ENCODE measurements at places on chromosomes 6 and 20.

- peak; percentile 59 for DNase-seq
Observed at GRCh38 chr6:161261325-161261724, 12.5 kb downstream of the AGPAT4 start.

- no peak for DNase-seq
Observed at GRCh38 chr6:69337311-69337710, 459.5 kb downstream of the LMBRD1 start.

GRCh38 chr20:33130568-33131061 is 37.3 kb upstream of the BPIFA2 start:
- DNase-seq, result no peak

DNA sequence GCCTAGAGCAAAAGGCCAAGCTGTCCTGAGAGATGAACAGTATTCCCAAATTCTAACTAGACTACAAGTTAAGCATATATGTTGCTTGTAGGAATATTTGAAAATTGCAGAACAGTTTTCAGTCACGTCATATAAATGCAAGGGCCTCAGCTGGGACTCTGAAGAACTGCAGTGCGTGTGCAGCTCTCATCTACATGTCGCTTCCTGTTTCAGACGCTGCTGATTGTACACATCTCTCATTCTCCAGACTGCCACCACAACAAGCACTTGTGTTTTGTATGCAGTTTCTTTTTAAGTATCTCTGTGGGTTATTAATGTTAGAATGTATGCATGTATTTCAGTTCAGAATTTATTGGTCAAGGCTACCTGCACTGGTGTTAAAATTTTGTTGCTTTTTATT is 119.7 kb downstream of the MAP3K4 start:
- DNase-seq, result no peak

- no peak for DNase-seq
Observed at GRCh38 chr6:111782887-111783466, 90.3 kb downstream of the FYN start.

GRCh38 chr20:23335521-23335920 is 15.1 kb upstream of the NXT1 start:
- DNase-seq, result no peak

DNA sequence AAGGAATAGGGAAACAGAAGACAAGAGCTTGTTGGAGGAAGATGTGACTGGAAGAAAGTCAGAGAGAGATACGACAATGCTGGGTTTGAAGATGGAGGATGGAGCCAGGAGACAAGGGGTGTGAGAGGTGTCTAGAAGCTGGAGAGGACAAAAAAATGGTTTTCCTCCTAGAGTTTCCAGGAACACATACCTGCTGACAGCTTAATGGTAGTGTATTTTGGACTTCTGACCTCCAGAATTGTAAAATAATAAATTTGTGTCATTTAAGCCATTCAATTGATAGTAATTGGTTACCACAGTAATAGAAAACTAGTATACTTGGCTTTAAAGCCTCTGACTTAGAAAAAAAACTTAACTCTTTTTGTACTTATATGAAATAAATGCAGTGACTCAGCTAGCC is 3.6 kb downstream of the AIG1 start:
- DNase-seq, result no peak

GRCh38 chr6:119240257-119241110 is 109.1 kb downstream of the MAN1A1 start:
- DNase-seq, result no peak

DNA sequence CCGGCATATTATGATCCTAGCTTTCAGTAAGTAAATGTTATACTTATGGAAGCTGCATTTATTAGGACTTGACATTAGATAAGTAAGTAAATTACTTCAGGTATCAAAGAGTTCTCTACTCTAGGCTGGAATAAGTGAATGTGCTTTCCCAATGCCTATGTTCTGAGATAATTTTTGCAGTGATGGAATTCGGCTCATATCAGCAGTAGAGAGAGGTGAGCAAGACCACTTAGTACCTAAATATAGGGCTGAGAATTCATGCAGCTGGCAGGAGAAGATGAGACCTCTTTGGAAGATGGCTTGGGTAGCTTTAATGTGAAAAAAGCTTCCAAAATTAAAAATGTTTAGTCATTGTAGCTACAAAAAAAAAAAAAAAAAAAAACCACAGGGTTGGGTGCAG is 13.3 kb upstream of the BEND3 start:
- no peak for DNase-seq

GRCh38 chr6:105537981-105538578 is 135.2 kb upstream of the PREP start:
- DNase-seq, result no peak

DNA sequence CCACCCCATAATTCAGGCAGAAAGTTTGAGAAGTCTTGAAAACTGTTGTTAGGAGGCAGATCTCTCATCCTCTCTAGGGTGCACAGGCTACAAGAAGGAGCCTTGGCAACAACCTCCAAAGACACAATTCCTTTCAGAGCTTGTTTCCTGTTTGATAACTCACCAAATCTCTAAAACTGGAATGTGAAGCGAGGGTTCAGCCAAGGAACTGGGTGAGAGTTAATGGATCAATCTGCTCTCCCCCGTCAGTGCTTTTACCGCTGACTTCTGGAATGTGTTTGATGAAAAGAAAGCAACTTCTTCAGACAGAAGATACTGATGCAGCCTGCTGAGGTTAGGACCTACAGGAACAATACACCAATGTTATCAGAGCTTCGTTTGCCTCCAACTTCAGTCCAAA is 171.8 kb upstream of the BMP2 start:
- no peak for DNase-seq

- no peak for DNase-seq
Observed at GRCh38 chr6:114030767-114031166, 59.8 kb upstream of the HDAC2 start.

DNA sequence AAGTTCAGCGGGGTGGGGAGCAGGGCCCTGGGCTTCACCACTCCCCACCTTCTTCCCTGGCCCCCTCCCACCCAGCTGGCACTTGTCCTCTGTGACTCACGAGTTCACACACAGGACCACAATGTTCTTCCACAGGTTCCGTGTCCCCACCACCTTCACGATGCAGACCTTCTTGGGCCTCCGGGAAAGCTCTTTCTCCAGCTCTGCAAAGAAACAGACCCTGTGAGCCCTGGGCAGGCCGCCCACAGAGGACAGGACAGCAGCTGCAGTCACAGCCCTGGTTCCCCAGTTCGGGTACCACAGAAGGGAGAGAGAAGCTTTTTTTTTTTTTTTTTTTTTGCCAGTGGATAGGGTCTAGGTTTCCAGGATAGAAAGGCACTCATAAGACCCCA is 30.9 kb downstream of the PSMG4 start:
- no peak for DNase-seq

GRCh38 chr6:12293931-12294807 is 4.0 kb downstream of the EDN1 start:
- no peak for DNase-seq

GRCh38 chr6:158039571-158040050 is 57.9 kb downstream of the SYNJ2 start:
- DNase-seq, result peak; percentile 88

- DNase-seq, result peak; percentile 78
Observed at GRCh38 chr6:90025523-90026061, 131.3 kb downstream of the GJA10 start.

- no peak for DNase-seq
Observed at GRCh38 chr6:36656441-36656840, 22.1 kb upstream of the CDKN1A start.

- peak; percentile 38 for DNase-seq
Observed at GRCh38 chr6:26121141-26122004, 34.1 kb downstream of the HFE start.

DNA sequence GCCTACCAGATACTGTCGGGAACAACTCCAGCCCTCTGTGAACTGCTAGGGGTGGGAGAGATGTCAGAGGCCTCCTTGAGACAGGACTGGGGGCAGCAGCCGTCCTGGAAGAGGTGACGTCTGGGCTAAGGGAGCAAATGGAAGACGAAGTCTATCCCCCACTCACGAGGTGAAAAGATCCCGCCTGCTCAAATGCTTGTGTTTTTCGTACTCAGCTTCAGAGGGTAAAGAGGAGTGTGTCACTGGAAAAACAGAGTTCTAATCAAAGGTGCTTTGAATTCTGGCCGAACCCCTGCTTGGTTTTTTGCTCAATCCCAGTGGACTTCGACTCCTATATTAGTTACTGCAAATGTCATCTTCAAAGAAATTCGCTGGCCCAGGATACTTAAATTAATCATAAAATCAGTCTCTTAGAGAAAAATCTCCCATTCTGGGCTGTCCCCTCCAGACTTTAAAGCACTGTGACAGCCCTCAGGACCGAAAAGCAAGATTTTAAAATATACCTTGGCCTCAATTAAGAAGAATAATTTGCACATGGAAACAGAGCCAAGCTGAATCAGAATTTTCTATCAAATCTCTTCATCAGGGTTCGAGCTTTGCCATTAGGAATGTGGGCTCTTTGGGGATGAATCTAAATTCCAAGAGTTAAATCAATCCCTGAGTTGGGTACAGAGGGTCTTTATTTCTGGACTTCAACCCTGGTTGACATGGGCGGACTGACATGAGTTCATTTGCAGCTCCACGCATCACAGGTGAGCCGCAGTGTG is 61.8 kb upstream of the AFDN start:
- no peak for DNase-seq

GRCh38 chr6:3221578-3221977 is 5.9 kb downstream of the TUBB2B start:
- no peak for DNase-seq

DNA sequence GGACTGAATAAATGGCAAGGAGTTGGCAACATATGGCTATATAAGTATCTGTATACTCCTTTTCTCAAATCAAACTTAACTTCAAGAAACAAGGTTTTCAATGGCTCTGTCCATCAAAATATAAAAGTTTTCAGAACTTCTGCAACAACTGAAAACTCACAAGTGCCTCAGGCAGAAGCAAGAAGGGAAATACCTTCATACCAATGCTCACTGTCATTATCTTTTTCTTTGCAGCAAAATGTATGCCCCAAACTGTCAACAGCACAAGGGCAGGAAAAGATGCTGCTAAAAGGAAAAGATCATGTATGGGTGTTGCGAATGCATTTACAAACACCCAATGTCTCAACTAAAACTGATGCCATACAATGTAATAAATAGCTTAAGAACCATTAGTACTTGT is 45.9 kb downstream of the PTPRK start:
- DNase-seq, result no peak

DNA sequence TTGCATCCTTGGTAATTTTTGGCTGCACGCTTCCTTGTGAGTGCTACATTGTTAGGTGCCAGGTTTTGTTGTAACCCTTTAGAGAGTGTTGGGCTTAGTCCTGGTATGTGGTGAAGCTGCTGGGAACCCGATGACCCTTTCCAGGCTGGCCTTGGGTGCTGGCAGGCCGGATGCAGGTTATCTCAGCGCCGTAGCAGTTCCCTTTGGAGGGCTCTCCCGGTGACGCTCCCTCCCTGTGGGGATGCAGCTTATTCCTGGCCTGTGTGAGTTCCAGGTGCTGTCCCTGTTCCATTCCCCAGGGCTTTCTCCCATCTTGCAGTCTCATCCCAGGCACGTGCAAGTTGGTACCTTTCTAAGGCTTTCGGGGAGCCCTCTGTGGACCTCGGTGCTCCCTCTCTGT is 13.9 kb upstream of the BHLHE23 start:
- DNase-seq, result no peak

GRCh38 chr6:108850669-108851465 is 2.6 kb downstream of the ARMC2 start:
- no peak for DNase-seq

DNA sequence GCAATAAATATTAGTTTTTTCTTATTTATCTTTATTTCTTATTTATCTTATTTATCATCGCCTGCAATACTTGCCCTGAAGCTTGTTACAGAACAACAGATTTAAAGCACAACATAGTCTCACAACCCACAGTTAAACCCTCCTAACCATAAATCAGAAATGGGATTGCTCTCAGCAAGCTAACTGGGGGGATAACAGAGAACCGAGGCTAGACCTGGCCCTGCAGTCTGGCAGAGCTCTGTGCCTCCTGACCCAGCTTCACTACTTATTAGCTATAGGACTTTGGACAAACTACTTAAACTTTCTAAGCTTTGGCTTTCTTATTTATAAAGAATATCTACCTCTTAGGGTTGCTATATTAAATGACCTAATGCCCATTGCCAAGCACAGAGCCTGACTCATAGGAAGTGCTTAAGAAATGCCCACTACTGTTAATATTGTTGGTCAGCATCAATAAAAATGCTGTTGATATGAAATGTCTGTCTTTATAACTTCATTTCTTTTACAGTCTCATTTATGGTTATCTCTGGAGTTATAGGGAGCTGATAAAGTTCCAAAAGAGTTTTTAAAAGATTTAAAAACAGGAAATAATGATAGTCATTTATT is 87.9 kb upstream of the BEND6 start:
- DNase-seq, result peak; percentile 60

- DNase-seq, result no peak
Observed at GRCh38 chr6:152305672-152306071, 331.5 kb downstream of the SYNE1 start.

- DNase-seq, result peak; percentile 72
Observed at GRCh38 chr20:48722002-48722731, 105.6 kb downstream of the PREX1 start.

- DNase-seq, result peak; percentile 90
Observed at GRCh38 chr6:142846883-142847287, 98.1 kb downstream of the HIVEP2 start.

- DNase-seq, result no peak
Observed at GRCh38 chr6:137664183-137664582, 170.0 kb upstream of the OLIG3 start.

GRCh38 chr6:139334806-139335446 is 39.5 kb downstream of the CITED2 start:
- peak; percentile 67 for DNase-seq

DNA sequence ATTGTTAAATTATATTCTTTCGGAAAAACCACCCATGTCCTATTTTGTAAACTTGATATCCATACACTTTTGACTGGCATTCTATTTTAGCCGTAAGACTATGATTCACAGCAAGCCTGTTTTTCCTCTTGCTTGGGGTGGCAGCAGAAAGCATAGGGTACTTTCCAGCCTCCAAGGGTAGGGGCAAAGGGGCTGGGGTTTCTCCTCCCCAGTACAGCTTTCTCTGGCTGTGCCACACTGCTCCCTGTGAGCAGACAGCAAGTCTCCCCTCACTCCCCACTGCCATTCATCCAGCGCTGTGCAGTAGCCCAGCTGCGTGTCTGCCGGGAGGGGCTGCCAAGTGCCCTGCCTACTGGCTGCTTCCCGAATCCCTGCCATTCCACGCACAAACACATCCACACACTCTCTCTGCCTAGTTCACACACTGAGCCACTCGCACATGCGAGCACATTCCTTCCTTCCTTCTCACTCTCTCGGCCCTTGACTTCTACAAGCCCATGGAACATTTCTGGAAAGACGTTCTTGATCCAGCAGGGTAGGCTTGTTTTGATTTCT is 2.1 kb upstream of the ESR1 start:
- DNase-seq, result no peak

- no peak for DNase-seq
Observed at GRCh38 chr20:60030471-60030870, 72.2 kb downstream of the CDH26 start.

DNA sequence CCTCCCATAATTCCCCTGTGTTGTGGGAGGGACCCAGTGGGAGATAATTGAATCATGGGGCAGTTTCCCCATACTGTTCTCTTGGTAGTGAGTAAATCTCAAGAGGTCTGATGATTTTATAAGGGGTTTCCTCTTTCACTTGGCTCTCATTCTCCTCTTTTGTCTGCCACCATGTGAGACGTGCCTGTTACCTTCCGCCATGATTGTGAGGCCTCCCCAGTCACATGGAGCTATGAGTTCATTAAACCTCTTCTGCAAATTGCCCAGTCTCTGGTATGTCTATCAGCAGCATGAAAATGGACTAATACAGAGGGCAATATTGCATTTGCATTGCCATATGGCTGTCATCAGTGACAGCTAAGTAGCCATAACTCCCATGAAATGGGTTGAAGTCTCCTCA is 63.2 kb downstream of the ZNF217 start:
- DNase-seq, result no peak

- DNase-seq, result no peak
Observed at GRCh38 chr20:17848249-17849048, 120.1 kb downstream of the SNX5 start.
